T-helper 17 cell (primary cell): ENCODE measurements at places on chromosomes 2 and 18.

DNA sequence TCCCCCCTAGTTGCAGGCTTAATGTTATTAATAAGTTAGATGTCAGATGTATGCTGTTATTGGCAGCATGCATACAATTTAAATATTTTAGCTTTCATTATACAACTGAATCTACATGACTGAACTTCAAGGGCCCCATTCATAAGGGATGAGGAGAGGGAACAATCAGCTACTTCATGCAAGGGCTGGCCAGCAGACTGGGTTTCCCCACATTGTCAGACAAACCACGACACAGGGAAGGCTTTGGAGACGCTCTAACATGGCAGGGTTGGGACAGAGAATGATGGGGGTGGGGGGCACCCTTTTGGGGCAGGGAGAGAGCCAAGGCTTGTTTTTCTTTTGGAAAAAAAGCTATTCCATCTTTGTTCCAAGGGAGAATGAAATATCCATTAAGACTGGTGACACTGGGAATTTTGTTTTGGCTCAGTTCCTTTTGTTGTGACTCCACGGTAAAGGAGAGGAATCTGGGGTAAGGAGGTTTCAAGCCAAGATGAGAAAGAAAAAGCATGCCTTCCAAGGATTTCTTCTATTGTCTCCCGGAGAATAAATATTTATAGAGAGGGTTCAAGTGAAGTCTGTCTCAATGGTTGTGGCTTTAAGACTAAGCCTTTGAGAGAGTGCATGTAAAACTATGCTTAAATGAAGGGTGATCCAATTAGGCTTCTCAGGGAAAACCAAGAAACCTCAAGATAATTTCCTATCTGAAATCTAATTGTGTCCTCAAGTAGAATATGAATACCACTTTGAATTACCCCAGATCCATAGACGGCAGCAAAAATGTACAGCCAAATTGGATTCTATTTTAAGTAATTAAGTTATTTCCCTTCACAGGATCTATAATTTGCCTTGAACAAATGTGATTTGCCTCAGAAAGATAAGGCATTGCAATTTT, 5.4 kb downstream of the CXCR4 start:
- no peak for DNase-seq

DNA sequence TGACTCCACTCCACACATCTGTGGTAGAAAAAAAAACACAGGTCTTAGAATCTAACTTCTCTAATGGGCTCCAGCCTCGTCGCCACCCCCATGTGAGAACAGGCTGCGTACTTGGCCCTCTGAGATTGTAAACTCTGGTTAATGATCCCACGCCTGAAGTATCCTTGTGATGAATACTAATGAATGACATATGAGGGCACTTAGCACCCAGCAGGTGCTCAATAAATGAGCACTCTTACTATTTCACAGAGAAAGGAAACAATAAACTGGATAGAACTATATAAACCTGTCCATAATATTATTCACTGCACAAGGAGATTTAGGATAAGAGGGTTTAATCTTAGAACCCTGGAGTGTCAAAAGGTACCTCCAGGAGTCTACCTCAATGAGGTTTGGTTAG, 310.1 kb upstream of the HNRNPA3 start:
- no peak for DNase-seq

- no peak for DNase-seq
Measured at GRCh38 chr2:55010149-55010591, 40.1 kb downstream of the RTN4 start.

DNA sequence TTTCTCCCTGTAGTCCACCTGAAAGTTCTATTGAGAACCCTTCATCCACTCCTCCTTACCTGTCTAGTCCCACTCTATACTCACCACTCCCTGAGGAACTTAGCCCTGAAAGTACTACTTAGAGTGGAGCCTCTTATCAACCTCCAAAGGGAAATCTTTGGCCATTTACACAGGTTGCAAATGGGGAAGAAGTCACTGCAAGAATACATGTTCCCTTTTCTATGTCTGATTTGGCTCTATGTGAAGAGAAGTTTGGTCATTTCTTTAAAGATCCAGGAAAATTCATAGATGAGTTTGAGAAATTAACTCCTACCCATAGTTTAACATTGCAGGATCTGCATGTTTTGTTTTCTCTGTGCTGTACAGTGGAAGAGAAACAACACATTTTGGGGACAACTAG, 22.9 kb upstream of the MGAT4A start:
- no peak for DNase-seq

DNA sequence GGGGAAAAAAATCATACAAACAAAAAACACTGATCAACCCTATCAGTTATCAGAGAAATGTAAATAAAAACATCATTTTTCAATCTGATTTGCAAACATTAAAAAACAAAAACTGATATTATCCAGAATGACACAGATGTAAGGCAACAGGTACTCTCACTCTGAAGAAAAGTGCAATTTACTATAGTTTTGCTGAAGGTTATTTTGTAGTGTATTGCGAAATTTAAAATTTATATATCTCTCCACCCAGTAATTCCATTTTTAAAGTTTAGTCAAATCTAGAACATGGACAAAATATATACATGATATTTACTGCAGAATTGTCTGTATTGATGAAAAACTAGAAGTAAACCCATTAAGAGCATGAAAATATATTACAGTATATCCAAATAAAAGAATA, 79.8 kb downstream of the TRAPPC8 start:
- DNase-seq, result no peak

DNA sequence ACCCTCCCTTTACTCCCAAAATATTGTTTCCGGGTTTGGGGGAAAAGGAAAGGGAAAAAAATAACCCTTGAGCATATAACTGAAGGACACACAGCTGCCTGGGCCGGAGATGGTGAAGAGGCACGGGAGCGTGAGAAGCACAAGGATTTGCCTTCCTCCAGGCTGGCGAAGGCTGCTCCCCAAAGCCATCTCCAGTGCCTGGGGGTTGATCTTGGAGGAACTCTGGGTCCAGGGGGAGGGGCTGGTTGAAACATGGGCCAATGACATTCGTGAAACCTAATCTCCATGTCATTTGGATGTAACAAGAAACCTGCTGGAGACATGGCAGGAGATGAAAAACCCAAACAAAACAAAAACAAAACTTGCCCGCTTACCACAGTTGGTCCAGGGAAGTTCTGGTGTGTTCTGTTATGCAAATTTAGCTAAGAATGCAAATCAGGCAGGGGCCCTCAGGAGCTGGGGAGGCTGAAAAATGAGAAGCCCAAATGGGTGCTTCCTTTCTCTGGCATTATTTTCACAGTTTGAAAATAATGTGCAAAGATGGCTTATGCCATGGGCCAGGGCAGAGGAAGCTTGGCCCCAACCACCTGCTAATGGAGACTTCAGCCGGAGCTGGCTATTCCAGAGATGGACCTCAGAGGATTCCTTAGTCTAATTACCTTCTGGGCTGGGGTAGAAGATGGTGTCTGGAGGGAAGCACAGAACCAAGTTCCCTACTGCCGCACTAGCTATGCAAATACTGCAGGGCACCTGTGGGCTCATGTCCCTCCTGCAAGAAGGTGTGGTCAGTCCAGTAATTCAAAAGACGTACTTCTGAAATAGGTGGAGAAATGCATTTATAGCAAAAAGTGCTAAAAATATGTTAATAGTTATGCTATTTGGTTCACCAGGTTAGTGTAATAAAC, 180.9 kb downstream of the BCL2 start:
- no peak for DNase-seq

GRCh38 chr2:165448406-165448805, 21.1 kb upstream of the CSRNP3 start:
- no peak for DNase-seq

- no peak for DNase-seq
Measured at GRCh38 chr18:59954241-59954640, 54.4 kb downstream of the PMAIP1 start.

- DNase-seq, result no peak
Measured at GRCh38 chr18:59957957-59958356, 58.2 kb downstream of the PMAIP1 start.

- no peak for DNase-seq
Measured at GRCh38 chr18:8212896-8213780, 396.1 kb upstream of the RAB12 start.

DNA sequence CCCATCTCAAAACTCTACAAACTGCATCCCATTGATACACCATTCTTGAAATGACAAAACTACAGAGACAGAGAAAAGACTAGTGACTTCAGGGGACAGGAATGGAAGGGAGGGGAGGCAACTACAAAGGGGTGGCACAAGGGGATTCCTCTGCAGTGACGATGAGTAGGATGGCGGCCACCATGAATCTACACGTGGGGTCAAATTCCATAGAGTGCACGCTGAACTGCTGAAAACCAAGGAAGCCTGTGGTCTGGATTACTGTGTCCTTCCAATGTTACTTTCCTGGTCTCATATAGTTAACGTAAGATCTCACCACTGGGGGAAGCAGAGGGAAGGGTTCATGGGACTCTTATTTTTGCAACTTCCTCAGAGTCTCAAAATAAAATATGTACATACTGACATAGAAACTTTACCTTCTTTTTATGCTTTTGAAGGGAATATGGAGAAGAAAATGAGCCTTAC, 23.6 kb downstream of the COX7A2L start:
- DNase-seq, result no peak

DNA sequence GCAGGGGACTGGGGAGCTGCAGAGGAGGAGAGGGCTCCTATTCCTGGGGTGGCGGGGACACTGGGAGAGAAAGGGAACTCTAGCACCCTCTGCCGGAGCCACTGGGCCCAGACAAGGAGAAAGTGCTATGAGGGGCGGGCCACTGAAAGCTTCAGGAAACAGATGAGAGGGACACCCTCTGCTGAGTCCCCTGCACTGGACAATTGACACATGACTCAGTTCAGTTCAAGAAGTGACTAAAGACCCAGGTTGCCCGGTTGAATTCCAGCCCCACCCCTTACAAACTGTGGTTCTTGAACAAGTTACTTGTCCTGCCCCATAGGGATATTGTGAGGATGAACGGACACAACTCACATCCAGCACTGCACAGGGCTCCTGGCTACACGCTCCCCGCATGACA, 5.0 kb downstream of the RUFY4 start:
- DNase-seq, result no peak

- no peak for DNase-seq
Measured at GRCh38 chr18:2958819-2959298, 54.1 kb downstream of the LPIN2 start.

DNA sequence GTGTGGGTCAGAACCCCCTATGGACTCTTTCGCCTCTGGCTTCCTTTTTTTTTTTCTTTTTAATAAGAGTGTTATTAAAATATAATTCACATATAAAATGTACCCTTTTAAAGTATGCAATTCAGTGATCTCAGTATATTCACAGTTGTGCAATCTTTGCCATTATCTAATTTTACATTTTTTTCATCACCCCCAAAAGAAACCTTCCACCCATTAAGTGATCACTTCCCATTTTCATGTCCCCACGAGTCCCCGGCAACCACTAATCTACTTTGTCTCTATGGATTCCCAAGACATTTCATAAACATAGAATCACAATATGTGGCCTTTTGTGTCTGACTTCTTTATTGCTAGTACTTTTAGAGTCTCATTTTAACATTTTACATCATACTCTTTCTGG, 38.7 kb upstream of the ANXA4 start:
- no peak for DNase-seq

DNA sequence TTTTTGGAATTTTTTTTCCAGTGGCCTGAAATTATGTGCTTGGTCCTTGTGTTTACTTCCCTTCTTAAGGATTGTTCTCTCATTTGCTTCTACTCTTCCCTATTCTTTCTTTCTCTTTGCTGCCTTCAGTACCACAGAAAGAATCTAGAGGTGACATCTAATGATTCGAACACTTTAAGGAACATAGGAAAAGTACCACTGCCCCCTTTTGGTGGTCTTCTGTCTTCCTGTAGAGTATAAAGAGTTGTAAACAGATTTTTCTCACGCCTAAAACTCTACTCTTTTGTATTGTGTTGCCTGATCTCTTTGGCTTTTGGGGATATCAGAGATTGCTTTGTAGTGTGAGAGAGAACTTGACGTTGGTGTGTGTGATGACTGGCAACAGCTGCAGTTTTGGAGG, 7.0 kb upstream of the SCTR start:
- DNase-seq, result no peak

GRCh38 chr2:159880729-159881128, 82.7 kb upstream of the CD302 start:
- no peak for DNase-seq

GRCh38 chr2:60000686-60001085, 552.8 kb downstream of the BCL11A start:
- DNase-seq, result no peak

DNA sequence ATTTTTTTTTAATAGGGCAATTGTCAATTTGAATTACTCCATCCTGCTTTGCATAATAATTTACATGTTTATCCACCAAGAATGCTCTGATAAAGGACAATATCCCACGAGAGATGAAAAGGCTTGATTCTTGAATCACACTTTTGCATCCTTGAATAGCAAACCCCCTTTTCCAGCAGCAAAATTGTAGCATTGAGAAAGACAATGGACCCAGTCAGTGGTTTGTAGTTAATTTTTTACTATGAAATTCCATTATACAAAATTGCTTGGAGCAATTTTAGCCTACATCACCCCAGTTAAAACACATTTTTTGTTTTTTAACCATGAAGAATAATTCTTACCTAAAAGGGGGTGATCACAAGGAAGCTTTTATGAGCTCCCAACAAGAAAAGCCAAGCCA, 255.1 kb downstream of the RND3 start:
- DNase-seq, result no peak

DNA sequence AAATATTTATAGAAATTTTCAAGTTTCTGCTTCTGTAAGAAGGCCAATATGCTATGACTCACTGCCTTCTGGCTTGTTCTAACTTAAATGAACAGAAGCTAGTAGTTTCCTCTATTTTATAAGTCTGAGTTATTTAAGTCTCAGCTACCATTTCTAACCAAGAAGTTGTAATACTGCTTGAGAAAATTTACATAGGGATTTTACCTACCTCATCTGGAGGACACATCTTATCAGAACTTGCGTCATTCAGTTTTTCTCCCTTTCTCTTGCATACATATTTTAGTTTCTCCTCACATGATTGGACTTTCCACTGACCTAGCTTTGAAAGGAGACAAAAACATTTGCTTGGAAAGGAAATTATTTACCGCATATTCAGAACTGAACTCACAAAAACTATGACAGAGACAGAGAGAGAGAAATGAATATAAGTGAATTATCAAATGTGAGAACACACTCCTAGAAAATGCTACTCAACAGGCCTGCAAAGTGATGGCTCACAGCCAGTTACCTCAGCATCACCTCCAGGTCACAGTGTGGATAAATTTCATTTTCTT, 81.1 kb upstream of the CD302 start:
- no peak for DNase-seq

DNA sequence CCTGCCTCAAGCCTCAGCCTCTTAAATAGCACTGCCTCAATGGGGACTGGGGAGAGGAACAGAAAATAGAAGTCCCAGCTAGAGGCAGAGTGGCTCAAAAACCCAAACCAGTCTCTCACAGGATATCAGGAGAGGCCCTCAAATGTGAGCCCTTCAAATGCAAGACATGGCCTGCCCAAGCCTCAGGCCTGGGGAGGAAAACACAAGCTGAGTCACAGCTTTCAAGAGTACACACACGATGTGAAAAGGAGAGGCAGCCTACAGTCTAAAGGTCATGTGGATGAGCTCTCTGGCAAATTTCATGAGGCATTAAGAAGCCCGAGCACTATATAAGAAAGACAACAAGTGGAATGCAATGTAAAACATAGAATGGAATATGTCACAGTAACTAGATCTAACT, 316.6 kb upstream of the MEX3C start:
- no peak for DNase-seq

GRCh38 chr2:128623776-128624761, 305.4 kb upstream of the HS6ST1 start:
- no peak for DNase-seq

- DNase-seq, result no peak
Measured at GRCh38 chr18:37570336-37570930, 4.8 kb upstream of the CELF4 start.
